IPS DF 6.9 (cell line): ENCODE measurements at places on chromosomes 2 and 18.

DNA sequence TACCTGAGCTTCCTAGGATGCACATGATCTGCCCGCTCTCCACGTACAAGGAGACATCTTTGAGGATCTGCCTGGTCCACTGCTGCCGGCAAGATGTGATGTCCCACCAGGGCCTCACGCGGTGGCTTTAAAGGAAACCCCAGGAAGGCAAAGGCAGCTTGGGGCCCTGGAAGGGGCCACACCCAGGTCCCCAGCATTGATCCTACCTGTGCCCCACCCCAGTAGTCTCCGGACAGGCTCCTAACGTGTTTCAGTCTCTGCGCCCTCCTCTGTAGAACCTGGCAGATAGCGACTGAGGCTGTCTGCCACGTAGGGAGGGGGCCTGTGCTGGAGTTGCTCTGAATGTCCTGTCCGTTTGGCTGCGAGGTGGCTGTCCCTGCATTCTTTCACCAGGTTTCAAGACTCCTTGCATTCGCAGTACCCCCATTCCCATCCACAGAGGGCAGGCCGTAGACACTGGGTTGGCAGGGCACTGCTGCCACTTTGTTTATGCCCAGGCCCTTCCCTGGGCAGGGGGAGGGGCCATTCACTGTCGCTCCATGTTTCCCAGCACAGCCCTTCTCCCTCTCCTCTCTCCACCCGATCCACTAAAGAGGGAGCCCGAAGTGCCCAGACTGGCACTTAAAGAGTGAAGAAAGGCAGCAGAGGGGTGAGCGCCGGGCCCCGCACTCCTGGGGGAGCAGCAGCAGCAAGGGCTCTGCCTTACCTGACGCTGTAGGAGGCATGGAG is 644 bp downstream of the ABCG5 start:
- H3K4me1 ChIP-seq, result no peaks in the 10 kb centered on the region; the same call in 1 of the 2 replicates
- H3K36me3 ChIP-seq, result no peaks in the 10 kb centered on the region
- H3K4me3 ChIP-seq, result no peak overlapping the region
- no peak overlapping the region for H3K27ac ChIP-seq
- H3K27me3 ChIP-seq, result no peaks in the 10 kb centered on the region
- no peak for DNase-seq

- DNase-seq, result no peak
- no peaks in the 10 kb centered on the region for H3K4me1 ChIP-seq
- H3K36me3 ChIP-seq, result no peaks in the 10 kb centered on the region
- H3K4me3 ChIP-seq, result no peak overlapping the region
Measured at GRCh38 chr2:76120176-76120575, 409.5 kb upstream of the GCFC2 start.

DNA sequence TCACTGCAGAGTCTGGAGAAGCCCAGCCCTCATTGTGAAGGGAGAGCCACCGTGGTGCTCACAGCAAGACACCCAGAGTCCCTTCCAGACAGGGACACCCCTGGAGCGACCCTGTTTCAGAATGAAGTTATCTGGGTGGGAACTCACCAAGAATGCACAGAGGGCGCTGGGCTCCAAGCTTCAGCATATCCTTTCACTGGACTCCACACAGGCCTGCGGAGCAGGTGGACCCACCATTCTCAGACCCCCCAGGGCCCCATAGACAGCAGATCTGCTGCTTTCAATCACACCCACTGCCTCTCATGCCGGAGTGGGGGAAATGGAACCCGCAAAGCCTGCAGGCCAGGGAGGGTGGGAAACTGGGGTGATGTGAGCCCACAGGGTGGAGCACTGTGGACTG is 87.8 kb downstream of the RRM2 start:
- no peak overlapping the region for H3K27ac ChIP-seq

- H3K36me3 ChIP-seq, result no peaks in the 10 kb centered on the region
- no peak overlapping the region for H3K4me3 ChIP-seq
- H3K27me3 ChIP-seq, result no peaks in the 10 kb centered on the region
- no peaks in the 10 kb centered on the region for H3K4me1 ChIP-seq
- no peak for DNase-seq
Measured at GRCh38 chr2:49861821-49862220, 707.5 kb upstream of the FSHR start.

GRCh38 chr2:38440655-38441054 is 63.6 kb upstream of the ATL2 start:
- H3K4me1 ChIP-seq, result peaks cover 7% of the 10 kb centered on the region; the same call in 1 of the 2 replicates
- DNase-seq, result no peak
- H3K36me3 ChIP-seq, result no peaks in the 10 kb centered on the region
- no peak overlapping the region for H3K27ac ChIP-seq

DNA sequence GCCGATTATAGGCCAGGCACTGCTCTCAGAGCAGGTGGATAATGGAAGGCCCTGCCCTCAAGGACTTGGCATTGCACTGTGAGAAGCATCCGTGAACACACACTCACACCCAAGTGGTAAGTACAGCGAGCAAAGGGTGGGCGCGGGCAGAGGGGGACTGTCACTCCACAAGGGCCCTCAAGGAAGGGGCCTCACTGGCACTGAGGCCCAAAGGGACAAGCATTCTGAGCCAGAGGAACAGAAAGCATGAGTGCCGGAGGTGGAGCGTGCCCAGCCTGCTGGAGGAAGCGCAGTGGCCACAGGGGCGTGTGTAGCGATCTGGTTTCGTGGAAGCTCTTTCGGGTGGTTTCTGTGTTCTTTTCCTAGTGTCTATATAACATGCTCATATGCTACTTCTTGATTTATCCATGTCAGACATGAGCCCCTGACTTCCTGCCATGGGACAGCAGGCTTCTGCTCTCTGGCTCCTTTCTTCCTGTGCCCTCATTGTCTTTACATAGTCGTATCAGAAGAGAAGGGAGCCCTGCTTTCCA is 132.7 kb upstream of the ASB18 start:
- no peak overlapping the region for H3K4me3 ChIP-seq
- H3K36me3 ChIP-seq, result no peaks in the 10 kb centered on the region
- DNase-seq, result no peak
- H3K27ac ChIP-seq, result no peak overlapping the region
- no peaks in the 10 kb centered on the region for H3K4me1 ChIP-seq

- no peaks in the 10 kb centered on the region for H3K27me3 ChIP-seq
- DNase-seq, result no peak
- no peaks in the 10 kb centered on the region for H3K36me3 ChIP-seq
- no peaks in the 10 kb centered on the region for H3K4me1 ChIP-seq
- no peak overlapping the region for H3K27ac ChIP-seq
Measured at GRCh38 chr2:199684832-199685231, 166.2 kb downstream of the FTCDNL1 start.

DNA sequence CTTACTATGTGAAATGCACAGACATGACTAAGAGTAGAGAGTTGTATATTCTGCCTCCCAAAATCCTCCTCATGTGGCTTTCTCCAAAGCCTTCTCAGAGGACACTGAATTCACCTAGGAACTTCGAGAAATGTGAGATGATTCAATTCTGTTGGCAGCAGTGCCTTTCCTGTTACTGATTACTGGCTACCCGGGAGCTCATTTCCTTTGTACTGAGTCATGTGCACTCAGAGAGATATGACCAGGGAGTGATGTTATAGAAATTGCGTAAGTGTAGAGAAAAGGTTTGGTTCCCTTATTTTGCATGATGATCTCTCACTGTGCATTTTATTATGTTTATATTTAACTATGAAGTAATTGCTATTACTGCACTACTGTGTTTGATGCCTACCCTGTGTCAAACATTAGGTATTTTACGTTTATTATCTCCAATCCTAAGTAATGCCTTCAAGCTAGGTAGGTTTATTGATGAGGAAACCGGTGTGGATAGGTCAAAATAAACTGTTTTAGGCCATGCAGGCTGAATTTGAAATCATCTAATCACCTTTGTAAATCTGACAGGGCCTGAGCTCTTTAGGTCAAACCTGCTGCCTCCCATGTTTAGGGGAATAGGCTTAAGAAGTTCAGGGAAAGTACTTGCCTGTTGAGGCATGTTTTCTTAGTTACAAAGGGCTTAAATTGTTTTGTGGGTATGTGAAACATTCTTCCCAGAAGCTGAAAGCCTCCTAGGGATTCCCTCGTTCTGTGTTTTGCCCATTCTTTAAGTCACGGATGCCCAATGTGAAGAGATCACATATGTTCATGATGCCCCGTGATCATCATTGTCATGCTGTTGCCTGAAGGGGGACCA is 86.8 kb downstream of the FMNL2 start:
- H3K36me3 ChIP-seq, result no peaks in the 10 kb centered on the region
- H3K4me3 ChIP-seq, result no peak overlapping the region
- H3K4me1 ChIP-seq, result no peaks in the 10 kb centered on the region
- no peaks in the 10 kb centered on the region for H3K27me3 ChIP-seq
- no peak for DNase-seq

DNA sequence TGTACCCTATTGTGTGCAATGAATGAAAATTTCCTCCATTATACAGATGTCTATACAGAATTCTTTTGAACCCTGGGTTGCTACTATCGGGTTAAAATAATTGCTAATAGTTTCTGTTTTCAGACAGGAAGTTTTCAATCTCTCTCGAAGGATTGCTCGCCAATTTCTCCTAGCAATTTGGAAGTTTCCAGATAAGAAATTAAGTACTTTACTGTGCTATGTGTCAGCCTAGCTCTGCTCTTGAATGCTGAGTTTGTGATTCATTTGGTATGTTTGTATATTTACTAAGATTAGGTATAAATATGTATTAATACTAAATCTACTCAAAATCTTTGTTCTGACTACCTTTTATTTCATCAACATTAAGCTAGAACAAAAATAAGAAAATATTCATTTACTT is 74.6 kb upstream of the ARL5A start:
- no peaks in the 10 kb centered on the region for H3K4me1 ChIP-seq
- no peaks in the 10 kb centered on the region for H3K36me3 ChIP-seq
- DNase-seq, result no peak
- H3K4me3 ChIP-seq, result no peak overlapping the region
- H3K27ac ChIP-seq, result no peak overlapping the region

DNA sequence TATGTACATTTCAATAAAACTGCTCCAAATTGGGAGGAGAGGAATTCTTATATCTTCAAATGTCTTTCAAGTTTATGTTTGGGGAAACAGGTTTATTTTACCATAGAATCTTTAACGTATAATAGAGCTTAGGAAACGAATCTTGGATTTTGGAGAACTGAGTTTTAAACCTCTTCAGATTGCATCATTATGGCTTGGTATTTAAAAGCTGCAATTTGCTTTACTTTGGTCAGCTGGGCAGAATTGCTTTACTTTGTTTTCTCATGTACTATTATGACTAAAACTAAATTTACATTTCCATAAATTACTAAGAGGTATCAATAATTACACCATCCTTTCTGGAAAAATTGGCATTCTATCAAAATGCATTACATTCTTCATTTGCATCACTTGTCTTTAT is 54.6 kb downstream of the BAZ2B start:
- H3K36me3 ChIP-seq, result no peaks in the 10 kb centered on the region
- no peaks in the 10 kb centered on the region for H3K4me1 ChIP-seq
- H3K27me3 ChIP-seq, result no peaks in the 10 kb centered on the region
- no peak for DNase-seq
- H3K27ac ChIP-seq, result no peak overlapping the region

DNA sequence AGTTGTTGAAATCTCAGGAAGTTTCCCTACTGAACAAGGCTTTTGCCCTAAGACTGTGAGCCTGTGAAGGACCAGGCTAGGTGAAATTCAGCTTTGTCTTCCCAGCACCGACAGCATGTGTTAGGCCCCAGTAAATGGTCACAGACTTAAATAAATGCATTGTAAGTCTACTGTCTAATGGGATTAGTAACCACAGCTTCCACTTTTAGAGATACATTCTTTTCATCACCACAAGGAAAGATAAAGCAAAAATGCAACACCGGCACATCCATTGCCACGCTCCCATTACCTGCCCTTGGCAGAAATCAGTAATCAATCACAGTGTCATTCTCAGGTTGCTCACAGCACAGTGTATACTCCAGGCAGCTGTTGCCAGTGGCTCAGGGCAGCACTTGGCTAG is 59.3 kb downstream of the CRACDL start:
- no peaks in the 10 kb centered on the region for H3K4me1 ChIP-seq
- no peaks in the 10 kb centered on the region for H3K36me3 ChIP-seq
- H3K4me3 ChIP-seq, result no peak overlapping the region
- DNase-seq, result no peak
- H3K27ac ChIP-seq, result no peak overlapping the region
- H3K27me3 ChIP-seq, result no peaks in the 10 kb centered on the region

DNA sequence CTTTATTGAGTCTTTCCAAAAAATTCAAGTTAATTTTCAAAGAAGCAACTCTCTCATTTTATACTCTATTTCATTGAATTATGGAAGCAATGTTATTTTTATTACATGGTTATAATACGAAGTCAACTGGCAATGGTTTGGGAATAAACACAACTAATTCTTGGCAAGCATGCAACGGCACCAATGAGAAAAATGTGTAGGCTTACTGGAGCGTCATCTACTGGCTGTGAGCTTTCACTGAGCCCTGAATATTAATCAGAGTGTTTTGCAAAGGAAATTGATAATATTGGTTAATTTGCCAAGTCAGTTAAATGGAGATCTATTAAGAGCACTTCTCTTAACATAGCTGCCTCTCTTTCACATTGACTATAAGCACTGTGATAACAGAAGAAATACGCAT is 163.9 kb downstream of the IKZF2 start:
- H3K36me3 ChIP-seq, result no peaks in the 10 kb centered on the region
- H3K4me3 ChIP-seq, result no peak overlapping the region
- H3K27me3 ChIP-seq, result no peaks in the 10 kb centered on the region
